Stimulated activated CD4-positive, alpha-beta T cell treated with anti-CD3 and anti-CD28 coated beads, Interleukin-4, amount 100 ng/mL, for 48 hours (primary cell): ENCODE measurements at places on chromosomes 7 and 10.

DNA sequence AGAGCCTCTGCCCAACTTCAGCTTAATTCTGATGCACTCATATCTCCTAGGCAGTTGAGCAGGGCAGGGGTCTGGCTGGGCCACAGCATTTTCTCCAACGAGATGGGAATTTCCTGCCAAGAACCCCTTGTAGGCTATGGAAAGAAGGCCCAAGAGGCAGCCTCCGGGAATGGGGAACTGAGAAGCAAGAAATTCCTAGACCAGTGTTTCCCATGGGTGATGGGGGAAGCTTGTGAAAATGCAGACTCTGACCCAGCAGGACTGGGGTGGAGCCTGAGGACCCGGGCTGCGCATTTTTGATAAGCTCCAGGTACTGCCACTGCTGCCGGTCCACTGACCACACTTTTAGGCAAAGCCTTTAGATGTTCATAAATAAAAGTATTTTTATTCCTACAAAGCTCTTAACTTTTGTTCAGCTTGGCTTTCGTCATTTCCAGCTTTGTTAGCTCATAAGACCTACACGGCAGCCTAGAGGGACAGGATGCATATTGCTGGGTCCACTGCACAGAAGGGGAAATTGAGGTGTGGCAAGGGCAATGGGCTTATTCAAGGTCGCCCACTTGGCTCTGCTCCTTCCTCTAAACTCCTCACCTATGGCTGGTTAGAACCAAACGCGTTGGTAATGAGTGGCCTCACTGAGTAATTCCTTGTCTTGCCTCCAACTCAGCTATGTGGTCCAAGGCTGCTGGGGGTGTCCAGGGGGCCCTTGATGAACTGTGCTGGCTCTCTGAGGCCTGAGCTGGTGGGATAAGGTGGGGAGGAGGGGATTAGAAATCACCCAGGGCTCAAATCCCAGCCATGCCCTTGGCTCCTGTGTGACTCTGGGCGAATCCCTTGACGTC is 29.5 kb downstream of the ZCCHC24 start:
- DNase-seq: no peak

DNA sequence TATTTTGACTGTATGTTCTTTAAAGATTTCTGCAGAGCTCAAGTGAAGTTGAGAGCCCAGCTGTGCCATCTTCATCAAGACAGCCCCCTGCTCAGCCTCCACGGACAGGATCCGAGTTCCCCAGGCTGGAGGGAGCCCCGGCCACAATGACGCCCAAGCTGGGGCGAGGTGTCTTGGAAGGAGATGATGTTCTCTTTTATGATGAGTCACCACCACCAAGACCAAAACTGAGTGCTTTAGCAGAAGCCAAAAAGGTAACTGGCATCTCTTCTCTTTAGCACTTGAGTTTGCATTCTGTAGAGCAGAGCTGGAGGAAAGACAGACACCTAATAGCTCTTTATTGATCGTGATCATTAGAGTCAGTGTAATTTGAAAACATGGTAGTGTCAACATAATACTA is 33.7 kb downstream of the MCM10 start:
- no peak for DNase-seq

- no peak for DNase-seq
These were observed 456.8 kb upstream of the NRP1 start for GRCh38 chr10:33791272-33791660.

- DNase-seq: no peak
These were observed 26.3 kb downstream of the CRCP start for GRCh38 chr7:66140924-66141323.

DNA sequence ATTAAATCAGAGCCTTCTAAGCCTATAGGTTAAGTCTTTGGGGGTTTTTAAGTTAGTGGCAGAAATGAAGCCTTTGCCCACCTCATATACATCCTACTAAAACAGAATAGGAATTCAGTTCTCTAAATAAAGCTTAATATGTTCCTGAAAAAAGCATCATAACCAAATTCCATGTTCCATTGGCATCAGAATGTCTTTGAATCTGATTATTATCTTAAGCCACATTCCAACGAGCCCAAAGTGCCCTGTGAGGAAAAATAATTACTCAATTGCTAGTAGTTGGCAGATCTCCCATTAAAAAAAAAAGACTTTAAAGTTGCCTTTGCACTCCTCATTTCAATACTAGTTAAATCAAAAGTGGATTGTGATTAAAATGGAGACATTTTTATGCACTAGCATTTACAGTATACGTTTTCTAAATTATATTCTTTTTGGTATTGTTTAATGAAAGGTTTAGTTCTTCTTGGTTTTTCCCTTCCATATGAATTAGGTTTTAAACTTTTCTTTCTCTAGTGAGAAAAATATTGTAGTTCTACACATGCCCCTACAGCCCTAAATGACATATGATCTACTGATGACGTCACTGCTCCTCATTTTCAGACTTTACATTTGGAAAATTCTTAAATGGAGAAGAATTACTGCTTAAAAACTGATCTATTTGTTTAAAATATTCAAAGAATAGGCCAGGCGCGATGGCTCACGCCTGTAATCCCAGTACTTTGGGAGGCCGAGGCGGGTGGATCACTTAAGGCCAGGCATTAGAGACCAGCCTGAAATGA is 54.3 kb upstream of the CABCOCO1 start:
- DNase-seq: no peak

DNA sequence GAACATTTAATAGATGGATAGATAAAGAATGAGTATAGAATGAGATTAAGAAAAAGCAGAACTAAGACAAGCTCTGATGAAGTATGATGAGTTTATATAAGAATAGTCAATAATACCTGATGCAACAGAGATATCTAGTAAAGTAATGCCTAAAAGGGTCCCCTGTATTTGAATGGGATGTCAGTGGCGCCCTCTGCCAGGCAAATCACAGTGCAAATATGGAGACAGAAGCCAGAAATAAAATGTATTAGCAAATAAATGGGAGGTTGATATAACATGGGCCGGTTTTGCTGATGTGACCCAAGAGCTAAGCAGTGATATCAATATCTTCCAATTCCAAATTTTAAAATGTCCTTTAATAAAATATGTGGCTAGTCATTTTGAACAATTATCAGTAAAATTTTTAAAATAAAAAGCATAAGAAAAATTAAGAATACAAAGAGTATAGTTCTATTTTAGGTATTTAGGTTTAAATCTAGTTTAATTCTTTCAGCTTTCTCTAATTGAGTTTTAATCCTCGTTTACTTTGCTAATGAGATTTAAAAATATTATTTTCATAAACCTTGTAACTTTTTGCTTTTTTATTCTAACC is 62.6 kb downstream of the ADK start:
- DNase-seq: no peak

DNA sequence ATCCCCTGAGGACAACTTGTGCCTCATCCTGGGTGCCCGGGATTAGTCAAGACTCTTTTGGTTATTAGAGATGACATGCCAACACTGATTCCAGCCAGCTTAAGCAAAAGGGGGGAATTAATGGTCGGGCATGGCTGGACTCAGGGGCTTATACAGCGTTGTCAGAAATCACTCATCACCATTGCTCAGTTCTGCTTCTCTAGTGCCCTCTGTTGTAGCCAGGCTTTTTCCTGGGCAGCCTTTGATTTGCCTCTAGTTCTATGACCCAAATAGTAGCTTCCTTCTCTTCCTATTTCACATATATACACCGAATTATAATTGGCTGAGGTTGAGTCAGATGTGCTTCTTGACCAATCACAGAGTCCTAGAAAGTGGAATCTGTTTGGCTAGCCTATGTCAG is 192.0 kb upstream of the HABP2 start:
- no peak for DNase-seq

DNA sequence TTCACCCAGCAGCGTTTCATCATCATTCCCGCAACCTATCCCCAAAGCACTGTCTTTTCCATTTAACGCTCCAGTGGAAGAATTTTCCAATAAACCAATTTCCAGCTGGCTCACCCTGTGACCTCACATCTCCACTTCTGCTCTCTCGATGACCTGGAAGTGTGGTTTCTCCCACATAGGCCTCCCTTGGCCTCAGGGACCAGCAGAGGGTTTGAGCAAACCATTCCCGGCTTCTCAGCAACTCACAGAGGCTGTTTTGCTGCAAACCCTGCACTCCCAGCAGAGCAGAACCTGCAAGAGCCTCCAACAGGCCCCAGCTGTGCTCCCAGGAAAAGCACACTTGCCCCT is 523.0 kb upstream of the FOXK1 start:
- DNase-seq: no peak

DNA sequence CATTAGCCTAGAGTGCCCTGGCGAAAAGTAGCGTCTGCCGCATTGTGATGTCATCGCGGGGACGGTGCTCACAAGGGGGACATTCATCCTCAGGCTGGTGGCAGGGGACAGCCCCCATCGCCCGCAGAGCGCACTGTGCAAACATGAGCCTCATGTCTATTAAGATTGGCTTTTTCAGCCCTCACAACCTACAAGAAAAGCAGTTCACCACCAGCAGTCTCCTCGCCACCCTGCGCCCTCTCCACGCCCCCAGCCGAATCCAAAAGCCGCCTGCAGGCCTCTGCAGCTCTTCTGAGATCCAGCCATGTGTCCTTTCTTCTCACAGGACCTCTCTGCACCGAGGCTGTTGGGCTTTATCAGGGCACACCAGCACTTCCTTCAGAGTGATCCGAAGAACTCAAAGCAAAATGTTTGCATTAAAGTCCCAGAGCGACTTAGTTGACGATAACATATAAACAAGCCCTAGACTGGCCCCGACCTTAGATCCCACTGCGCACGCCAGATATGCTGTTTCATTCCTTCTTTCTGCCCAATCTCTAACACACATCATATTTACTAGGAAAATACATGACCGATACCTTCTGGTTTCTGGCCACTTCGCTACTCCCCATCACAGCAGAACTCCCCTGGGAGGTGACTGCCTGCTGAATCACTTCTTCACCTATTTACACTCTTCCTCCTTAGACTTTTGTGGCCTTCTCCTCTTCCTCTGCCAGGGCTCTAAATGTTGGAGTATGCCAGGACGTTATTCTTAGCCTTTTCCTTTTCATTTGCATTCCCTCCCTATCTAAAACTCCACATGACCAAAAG is 206.0 kb upstream of the SH2B2 start:
- DNase-seq: no peak

- no peak for DNase-seq
These were observed 516.0 kb downstream of the REEP3 start for GRCh38 chr10:64037071-64037661.

DNA sequence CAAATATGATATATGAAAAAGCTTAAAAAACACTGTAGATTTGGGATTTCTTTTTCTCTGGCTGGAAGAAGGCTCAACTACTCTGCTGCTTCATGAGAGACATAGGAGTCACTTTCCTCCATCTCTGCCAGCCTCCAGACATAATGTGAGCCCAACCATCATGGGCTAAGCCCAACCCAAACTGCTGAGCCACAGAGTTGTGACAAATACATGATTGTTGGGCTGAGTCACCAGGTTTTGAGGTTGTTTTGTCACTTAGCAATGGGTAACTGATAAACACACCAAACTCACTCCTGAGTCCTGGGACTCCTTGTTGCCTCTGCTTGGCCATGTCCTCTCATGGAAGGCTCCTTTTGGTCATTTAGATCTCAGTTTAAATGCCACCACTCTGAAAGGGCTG is 381.8 kb upstream of the FZD8 start:
- DNase-seq: no peak

DNA sequence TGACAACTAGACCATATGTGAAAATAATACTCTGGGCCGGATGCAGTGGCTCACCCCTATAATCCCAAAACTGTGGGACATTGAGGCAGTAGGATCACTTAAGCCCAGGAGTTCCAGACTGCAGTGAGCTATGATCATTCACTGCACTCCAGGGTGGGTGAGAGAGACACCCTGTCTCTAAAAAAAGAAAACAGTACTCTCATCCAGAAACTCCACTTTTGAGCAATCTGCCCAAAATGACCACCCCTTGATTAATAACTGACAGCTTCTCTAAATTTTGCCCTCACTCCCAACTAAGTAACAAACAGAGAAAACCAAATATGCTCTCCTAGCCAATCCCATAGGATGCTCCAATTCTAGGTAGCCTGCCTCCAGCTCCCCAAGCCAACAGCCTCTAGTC is 62.5 kb upstream of the AKR1E2 start:
- no peak for DNase-seq

GRCh38 chr7:17991866-17992648 is 35.6 kb downstream of the PRPS1L1 start:
- DNase-seq: peak; percentile 30

DNA sequence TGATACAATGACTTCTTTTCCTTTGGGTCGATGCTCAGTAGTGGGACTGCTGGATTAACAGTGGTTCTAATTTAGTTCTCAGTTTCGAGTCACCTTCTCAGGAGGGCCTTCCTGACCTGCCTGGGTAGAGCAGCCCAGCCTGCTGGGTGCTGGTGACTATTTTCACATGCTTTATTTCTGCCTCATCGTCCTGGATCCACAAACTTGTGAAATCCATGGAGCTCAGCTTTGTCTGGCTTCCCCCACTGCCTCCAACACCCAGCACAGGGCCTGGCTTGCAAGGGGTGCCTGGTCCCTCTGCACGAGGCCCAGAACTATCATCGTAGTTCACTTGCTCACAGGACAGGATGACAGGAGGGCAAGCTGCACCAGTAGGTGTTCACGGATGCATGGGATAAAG is 46.9 kb downstream of the SPOCK2 start:
- no peak for DNase-seq

DNA sequence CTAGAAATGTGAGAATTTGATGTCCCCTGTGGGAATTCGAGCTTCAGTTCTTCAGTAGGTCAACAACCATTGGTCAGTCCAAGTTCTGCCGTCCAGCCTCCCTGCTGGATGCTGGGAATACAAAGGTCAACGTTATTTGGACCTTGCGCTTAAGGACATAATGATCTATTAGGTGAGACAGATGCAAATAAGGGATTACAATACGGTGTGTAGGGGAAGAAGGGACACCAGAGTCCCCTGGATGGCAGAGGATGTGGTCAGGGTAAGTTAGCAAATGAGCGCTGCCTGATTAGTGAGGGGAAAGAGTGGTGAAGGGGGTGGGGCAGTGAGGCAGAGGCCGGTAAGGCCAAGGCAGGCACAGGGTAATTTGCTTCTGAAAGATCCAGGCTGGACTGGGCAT is 16.2 kb downstream of the CCNY start:
- no peak for DNase-seq

DNA sequence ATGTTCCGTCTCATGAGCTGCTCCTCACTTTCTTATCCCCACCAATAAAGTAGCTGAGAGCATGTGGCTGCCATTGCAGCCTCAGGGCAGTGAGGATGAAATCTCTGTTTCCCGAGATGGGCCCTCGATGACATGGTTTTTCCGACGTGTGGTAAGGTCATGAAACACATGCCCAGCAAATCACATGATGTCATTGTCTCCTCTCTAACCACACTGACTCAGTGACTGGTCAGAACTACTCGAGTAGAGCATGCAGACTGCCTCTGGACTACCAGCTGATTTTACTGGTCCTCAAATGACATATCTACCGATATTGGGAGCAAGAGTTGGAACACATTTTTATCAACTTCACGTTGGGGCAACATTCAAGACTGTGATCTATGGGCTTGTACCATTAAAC is 786.1 kb downstream of the CNTNAP2 start:
- no peak for DNase-seq
